Thoracic aorta (tissue), 2 donors: ENCODE measurements at places on chromosomes 3 and 15.

- DNase-seq, result no peak
These were observed 55.4 kb downstream of the SPRED1 start for GRCh38 chr15:38307861-38308641.

DNA sequence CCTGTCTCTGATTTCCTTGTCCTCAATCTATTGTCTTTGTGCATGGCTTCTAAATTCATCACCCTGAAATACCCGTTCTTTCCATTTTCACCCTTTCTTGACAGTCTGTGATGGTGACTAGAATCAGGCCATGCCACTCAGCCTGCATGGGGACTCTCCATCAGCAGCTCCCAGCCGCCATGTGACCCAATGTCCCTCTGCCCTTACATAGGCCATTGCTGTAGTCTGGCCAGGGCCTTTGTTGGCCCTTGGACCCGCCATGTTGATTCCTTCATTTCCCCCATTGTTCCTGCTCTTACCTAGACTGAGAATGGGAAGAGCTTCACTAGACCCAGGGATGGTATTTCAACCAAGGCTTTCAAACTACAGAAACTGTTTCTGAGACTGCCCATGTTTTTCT is 45.8 kb downstream of the SPSB4 start:
- DNase-seq, result no peak

DNA sequence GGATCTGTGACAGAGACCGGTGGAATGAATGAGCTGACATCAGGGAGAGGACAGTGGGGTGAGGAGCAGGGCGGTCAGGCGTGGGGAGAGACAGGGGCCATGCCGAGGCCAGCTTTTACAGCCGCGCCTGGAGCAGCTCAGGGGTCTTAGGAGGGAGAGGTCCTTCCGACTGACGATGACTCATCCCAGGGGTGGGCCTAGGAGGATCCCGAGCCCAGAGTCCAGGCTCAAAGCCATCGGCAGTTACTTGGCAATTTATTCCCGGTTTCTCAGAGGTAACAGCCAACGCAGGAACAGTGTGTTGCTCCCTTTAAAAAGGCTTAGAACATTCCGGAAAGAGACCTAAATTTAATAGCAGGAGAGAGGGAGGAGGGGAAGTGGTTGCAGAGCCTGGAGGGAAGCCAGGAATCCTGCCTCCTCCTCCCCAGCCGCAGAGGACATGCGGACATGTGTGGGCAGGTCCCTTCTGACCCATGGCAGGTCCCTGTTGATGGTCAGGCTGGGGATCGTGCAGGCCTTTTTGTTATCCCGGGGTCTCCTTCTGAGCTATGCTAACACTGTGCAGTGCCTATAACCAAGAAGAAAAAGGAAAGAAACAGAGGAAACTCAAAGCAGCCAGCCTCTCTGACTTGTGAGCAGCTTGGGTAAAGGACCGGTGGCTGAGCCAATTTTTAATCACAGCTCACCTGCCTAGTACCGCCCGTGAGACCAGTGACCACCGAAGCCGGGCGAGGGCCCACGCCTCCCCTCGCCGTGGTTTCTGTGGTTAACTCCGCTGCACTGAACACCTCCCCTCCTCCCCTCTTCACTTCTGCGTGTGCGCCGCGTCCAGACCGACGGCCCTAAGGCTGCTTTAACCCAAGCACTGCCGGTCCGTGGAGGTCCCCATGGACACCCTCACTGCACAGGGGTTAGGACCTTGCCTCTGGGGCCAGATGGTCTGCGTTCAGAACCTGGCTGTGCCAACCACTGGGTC is 392.4 kb upstream of the PROK2 start:
- DNase-seq, result no peak

DNA sequence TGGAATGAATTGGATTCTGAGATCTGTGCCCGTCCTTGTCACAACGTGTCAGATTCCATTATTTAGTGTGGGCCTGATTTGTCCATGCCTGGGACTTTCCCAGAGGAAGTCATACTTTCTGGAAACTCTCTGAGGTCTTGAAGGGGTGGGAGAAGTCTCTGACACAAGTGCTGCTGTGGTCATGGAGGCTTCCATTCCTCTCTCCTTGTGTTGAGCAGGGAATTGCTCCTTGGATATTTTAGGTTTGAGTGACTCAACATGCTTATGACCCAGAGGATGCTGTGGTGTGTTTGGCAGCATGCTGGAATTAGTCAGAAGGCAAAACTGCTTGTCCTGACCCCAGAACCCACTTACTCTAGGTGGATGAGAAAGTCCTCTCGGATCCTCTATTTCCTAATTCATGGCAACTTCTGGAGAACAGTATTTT is 132.1 kb downstream of the LPP start:
- DNase-seq, result no peak

GRCh38 chr3:42123012-42123581 is 31.9 kb downstream of the TRAK1 start:
- DNase-seq, result no peak

- DNase-seq, result no peak
These were observed 33.1 kb downstream of the PYGO1 start for GRCh38 chr15:55555089-55555488.

- no peak for DNase-seq
These were observed 30.4 kb downstream of the RASGRF1 start for GRCh38 chr15:79060175-79060574.

DNA sequence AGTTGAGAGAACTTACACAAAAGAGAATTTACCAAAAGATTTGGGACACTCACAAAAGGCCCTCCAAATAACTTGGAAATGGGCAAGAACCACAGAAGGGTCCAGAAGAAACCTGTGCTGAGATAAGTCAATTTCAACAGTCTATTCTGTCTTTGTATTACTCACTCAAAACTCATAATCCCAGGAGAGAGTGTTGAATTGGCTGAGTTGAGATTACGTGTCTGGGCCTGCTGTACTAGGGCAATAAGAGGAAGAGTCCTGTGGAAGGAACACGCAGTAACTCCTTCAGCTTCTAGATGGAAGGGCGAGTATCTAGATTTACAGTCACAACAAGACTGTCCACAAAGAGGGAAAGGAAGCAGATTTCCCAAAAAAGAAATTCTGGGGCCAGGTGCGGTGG is 42.5 kb upstream of the DYNC1LI1 start:
- DNase-seq, result no peak

GRCh38 chr3:23944861-23945662 is at the start of gene NR1D2:
TSS of gene NR1D2 (plus strand) at chr3:23945286. CDS start at chr3:23945579, 293 bp downstream.
- DNase-seq, result peak; percentile 32

DNA sequence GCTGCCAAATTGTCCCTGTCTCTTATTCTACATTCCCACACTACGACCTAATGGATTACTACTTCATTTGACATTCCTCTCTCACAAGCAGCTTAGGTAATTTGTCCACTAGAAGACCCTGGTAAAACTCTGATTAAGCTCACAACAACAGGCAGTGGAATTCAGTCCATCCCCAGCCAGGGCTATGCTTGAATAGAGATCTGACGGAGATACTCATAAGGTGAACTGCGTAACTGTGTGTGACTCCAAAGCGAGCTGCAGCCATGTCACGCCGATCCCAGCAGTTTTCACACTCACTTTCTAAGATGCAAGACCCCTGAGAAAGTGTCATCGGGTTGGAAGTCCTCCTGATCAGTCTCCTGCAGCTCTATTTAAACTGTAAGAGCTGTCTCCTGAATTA is 25.7 kb upstream of the ROBO2 start:
- DNase-seq, result no peak

DNA sequence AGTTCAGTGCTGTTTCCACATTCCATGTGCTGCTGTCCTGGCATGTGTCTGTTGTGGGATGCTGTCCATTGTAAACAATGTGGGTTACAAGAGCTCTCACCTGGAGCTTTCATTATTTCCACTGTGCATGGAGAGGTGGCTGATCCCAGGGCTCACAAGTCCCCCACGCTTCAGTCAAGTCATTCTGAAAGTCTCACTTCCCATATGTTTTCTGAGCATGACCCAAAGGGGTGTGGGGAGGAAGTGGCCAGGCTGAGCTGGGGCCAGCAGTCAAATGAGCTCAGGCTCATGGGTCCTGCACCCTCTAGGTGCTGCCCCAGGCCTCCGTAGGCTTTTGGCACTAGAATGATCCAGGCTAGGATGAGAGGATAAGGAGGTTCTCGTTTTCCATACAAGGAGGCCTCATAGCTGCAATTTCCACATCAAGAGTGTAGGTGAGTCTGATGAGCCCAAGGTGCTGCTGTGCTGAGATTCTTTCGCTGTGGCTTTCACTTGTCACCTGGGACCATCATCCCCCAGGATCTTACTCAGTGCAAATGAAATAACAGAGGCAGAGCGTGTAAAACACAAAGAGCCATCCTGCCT is 22.0 kb downstream of the STARD5 start:
- DNase-seq, result no peak

GRCh38 chr3:99506-99905 is 97.1 kb upstream of the CHL1 start:
- no peak for DNase-seq

- DNase-seq, result no peak
These were observed 130.5 kb downstream of the FOXB1 start for GRCh38 chr15:60134609-60135008.

GRCh38 chr3:51982838-51983577 is at the start of gene ACY1:
TSS of gene ACY1 (plus strand) at chr3:51983535. CDS start at chr3:51984065, 530 bp downstream.
- no peak for DNase-seq

DNA sequence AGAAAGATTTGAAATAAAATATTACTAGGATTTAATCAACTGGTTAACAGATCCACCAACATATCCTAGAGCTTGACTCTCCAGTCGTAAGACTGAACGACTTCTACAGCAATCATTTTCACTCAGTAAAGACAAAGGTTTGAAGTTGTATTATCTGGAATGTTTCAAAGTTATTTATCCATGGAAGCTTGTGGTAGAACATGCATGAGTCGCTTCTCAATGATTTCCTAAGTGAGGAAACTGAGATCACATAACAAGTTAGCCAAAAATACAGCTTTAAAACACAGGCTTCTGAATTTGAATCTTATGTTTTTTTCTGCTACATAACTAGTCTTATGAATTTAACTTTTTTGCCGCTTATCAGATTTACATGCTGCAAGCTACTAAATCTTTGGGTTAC is 241.8 kb downstream of the FOXP1 start:
- DNase-seq, result no peak

- no peak for DNase-seq
These were observed 942.1 kb downstream of the AGBL1 start for GRCh38 chr15:87021751-87022150.

DNA sequence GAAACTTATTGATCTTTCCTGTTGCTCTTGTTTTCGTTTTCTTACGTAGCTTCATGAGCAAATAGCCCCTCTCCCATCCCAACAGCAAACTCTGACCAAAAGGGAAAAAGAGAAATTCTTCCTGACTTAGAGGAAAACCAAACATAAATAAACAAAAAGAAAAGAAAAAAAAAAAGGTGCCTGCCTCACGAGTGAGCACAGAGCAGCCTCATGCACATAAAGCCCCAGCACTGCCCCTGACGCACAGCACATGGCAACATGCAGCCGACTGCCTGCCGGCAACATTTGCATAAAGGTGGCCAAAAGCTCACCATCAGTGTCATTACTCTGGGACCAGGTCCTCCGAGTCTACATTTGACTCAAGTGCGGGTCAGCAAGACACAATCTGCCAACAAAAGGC is 6.4 kb downstream of the POC1A start:
- DNase-seq, result no peak

DNA sequence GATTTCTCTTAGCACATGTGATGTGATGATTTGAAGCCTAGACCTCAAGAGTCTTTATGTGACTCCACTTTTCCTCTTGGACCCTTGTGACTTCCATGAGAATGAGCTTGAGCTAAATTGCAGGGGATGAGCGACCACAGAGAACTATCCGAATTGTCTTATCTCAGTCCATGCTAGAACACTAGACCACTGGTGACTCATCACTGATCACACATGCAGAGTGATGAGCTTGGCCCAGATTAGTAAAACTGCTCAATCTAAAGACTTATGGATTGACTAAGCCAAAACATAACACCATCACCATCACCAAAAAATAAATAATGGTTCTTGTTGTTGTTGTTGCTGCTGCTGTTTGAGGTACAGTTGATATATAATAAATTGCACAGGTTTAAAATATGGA is 114.1 kb upstream of the CFAP20DC start:
- no peak for DNase-seq

GRCh38 chr15:39598186-39598850 is 17.4 kb downstream of the THBS1 start:
- no peak for DNase-seq

DNA sequence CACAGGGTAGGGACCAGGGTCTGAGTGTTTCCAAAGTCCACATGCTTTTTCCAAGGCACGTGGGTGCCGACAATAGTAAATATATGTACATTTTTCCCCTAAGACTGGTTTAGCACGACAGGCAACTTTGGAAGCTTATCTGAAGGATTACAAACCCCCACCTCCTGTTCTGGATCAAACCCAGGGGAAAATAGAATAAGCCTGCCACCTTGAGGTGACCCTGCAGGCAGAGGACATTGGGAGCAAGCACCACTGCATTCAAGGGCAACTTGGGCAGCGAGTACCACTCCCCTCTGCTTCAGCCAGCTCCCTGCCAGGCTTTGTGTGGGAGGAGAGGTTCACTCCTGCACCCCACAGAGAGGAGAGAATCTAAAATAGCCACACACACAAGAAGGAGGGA is 44.8 kb downstream of the KBTBD12 start:
- DNase-seq, result no peak

- DNase-seq, result no peak
These were observed 16.5 kb upstream of the CFAP161 start for GRCh38 chr15:81117581-81117980.
